ENCODE measurements at places on chromosomes 6 and 20.

GRCh38 chr20:44969300-44969894, 3.1 kb downstream of the STK4 start:
- no peak for DNase-seq

DNA sequence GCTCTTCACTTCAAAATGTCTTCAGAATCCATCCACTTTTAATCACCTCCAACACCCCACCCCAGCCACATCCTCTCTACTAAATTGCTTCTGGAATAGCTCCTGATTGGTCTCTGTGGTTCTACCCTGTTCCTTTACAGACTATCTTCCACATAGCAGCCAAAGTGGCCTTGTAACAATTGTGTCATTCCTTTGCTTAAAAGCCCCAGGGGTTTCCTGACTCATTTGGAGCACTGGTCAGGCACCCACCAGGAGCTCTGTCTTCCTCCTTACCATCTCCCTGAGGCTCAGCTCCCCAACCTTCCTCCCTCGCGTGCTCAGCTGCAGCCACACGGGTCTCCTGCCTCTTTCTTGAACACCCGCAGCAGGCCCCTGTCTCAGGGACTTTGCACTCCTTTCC, 126.8 kb downstream of the HIVEP1 start:
- no peak for DNase-seq

DNA sequence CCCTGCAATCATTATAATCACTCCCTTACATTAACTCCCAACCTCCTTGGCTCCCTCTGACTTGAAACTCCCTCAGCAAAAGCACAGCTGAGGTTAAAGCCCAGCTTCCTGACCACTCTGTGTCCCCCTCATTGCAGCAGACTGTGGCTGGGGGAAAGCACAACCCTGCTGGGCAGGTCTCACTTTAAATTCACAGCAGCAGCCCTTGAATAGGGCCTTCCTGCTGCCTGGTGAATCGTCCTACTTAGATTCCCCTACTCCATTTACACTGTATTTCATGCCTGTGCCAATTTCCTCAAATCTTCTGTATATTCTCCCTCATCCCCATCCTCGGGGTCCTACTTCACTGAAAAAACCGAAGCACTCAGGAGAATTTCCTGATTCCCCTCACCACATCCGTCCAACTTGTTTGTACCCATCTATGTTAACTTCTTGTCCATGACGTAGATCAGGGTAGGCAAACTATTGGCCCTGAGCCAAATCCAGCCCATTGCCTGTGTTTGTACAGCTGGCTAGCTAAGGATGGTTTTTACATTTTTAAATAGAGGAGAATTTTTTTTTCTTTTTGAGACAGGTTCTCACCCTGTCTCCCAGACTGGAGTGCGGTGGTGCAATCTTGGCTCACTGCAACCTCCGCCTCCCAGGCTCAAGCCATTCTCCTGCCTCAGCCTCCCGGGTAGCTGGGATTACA, 31.5 kb upstream of the GCM1 start:
- DNase-seq, result no peak

- DNase-seq, result no peak
Measured at GRCh38 chr6:136341967-136342366, 52.3 kb upstream of the BCLAF1 start.

DNA sequence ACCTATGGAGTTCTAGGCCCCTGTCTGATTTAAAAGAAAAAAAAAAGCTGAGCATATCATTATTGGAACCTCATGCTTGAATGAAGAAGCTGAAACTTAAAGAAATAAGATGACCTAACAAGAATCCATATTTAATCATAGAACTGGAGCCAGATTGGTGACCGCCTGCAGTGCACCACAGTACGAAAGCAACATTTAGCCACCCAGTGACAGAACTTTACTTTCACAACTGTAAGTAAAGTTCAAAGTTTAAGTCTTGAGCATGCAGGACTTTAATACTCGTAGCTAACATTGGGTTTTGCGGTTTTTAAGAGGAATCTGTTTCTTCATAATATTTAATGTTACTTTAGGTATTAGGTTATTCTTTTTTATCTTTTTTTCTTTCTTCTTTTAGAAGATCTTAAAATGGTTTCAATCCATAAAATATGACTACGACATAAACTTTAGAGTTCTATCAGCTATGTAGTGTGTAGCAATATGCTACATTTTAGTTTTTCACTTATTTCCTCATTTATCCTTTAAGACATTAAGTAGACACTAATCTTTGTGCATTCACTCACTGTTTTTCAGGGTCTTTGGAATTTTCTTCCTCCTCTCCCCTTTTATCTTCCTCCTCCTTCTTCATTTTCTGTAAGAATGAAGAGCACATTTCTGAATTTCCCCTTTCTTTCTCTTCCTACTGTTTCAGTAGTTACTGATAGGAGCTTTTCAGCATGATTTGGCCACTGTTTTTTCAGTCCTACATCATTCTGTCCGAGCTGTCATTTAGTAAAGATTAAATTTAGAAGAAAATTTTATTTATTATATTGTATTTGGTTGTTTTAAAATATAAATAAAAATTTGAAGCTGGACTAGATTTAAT, 514.1 kb downstream of the GRIK2 start:
- no peak for DNase-seq

DNA sequence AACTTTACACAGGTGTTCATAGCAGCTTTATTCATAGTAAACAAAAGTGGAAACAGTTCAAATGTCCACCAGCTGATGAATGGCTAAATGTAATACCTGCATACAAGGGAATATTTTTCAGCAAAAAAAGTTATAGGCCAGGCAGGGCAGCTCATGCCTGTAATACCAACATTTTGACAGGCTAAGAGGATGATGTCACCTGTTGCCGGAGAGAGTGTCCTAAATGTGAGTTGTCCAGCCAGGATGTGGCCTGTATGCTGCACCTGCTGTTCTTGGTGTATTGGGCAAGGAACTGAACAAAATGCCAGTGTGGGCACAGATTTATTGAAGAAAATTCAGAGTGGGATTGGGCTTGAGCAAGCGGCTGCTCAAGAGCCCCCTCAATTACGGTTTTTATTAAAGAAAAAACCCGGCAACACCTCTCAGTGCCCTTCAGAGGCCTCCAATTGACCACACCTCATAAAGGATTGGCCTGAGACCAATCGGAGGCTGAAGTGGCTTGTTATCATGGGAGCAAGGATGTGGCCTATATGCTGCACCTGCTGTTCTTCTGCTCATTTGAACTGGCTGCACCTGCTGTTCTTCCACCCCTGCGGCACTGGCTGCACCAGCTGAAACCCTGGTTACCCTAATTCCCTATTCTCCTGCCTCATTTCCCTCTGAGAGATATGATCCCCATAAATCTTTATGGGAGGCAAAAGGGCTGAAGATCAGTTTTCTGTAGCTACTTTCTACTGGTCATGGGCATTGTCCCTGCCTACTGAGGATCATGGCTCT, 164.3 kb upstream of the PROKR2 start:
- DNase-seq, result no peak

DNA sequence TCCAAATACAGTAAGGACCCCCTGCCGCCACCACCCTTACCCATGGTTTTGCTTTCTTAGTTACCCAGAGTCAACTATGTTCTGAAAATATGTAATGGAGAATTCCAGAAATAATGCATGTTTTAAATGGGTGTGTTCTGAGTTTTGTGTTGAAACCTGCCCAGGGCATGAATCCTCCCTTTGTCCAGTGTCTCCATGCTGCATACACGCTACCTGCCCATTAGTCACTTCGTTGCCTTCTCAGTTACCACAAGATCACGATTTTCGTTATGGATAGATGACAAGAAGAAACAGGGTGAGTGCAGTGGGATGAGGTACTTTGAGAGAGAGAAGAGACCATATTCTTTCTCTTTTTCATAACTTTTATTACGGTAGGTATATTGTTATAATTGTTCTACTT, 10.6 kb downstream of the FARS2 start:
- no peak for DNase-seq

- no peak for DNase-seq
Measured at GRCh38 chr6:41228616-41229015, 467 bp downstream of the TREML4 start.

- no peak for DNase-seq
Measured at GRCh38 chr6:1872649-1873131, 263.0 kb downstream of the FOXC1 start.

DNA sequence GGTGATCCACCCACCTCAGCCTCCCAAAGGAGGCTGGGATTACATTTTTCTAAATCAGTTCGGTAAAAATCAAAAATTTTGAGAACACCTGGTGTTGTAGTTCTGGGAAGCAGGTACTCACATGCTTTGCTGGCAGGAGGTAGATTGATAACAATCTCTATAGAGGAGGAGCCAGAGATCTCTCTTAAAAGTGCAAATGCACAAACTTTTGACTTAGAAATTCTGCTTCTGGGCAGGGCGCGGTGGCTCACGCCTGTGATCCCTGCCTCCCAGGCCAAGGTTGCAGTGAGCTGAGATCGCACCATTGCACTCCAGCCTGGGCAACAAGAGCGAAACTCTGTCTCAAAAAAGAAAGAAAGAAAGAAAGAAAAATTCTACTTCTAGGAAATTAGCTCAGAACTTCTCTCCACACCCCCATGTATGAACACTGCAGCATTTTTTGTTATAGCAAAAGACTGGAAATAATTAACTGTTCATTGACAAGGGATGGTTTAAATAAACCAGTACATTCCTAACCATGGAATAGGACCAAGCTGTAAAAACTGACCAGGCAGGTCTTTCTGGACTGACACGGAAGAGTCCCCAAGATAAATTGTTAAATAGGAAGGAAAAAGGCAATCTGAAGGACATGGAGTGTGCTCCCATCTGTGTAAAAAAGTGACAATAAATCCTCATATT, 14.4 kb upstream of the TRIB3 start:
- no peak for DNase-seq

GRCh38 chr6:92216717-92217116, 1202.6 kb downstream of the EPHA7 start:
- no peak for DNase-seq

DNA sequence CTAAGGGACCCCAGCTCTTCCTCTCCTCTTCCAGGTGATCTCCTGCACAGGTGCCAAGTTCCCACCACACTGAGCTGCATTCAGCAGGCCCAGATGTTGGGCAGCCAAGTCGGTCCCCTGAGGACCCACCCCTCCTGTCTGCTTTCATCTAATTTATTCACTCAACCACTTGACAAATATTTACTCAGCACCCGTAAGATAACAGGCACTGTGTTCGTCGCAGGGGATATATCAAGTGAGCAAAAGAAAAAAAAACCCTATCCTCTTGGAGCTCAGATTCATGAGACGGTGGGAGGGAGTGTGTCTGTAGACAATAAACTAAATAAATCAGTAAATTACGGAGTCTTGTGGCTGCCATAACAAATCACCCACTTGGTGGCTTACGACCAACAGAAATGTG, 143.6 kb downstream of the MRPL14 start:
- DNase-seq, result no peak

- DNase-seq, result no peak
Measured at GRCh38 chr6:73062130-73062529, 163.2 kb downstream of the KHDC1L start.

- DNase-seq, result no peak
Measured at GRCh38 chr20:38239441-38239840, 21.1 kb downstream of the KIAA1755 start.

DNA sequence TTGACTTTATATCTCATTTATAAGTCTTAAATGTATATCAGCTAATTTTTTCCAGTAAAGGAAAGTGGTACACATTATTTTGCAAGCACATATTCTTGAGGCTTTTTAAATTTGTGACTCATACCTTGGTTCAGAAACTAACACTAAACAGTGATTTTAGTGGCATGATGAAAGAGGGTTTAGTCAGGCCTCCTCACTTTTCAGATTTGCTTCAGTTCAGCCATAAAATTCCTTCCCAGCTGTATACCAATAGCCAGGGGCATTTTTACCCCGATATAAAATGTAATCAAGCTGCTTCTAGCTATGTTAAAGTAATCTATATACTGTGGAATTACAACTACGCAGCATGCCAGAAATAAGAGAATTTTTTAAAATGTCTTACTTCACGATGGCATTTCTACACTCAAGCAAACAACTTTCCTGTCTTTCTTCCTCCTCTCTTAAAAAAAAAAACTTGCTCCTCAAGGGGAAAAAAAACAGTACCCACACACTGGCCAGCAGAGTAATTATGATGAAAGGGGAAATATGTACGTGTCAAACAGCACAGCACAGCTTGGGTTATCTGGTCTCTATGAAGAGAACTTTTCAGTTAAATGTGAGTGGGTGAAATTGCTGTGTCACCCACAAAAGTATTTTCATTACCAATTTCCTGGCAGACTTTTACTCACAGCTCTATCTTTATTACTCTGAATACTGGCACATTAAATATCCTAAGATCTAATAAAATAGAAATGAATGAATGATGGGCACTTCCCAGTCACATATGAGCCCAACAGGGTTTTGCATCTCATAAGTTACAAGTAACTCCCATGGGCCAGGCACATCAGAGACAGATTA, 244.8 kb upstream of the TENT5A start:
- DNase-seq, result no peak

DNA sequence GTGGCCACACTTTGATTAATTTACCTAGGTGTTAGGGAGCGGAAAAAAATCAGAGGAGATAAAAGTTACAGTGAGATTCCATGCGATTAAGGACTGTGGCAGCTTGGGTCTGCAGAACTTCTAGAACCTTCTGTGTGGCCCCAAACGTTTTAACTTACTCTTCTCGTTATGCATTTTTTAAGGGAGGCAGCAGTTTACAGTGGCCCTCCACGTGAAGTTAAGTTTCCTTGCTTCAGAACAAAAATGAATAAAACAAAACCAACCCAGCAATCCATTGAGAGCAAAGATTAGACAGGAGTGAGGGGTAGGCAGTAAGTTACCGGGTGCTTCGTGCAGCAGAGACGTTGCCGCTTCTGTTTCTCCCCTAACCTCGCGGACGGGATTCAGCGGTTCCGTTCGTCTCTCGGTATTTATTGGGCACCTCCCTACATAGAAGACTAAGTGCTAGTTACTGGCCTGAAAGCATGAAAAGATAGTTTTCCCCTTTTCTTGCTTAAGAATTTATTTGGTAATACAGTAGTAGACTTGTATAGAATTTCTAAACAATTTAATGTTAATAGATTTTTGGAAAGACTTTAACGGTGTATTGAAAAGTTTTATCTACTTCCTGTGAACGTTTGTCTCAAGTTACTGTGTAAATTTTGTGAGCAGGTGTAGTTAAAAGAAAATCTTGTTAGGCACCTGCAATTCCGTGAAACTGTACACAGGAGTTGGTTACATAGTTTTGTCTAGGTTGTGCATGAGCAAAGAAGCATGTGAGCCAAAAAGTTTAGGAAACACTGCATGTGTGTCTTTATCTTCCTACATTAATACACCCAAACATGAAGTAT, 1.1 kb downstream of the BAG2 start:
- no peak for DNase-seq

- no peak for DNase-seq
Measured at GRCh38 chr6:72250664-72251063, 364.3 kb downstream of the RIMS1 start.

- no peak for DNase-seq
Measured at GRCh38 chr20:37123441-37123840, 27.6 kb upstream of the RBL1 start.

DNA sequence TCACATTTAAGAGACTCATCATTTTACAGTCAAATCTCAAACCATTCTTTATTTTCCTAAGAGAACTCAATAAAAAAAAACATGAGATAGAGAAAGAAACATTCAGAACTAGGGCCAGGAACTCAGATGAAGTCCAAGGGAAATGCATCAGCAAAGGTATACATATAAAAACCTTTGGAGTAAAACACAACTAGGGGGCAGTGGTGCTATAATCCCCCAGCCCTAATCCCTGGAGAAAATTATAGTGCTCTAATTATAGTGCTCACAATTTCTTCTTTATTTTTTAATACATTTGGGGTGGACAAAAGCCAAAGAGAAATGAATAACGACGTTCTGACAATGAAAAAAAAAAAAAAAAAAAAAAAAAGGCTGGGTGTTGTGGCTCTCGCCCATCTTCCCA, 100.6 kb upstream of the EMILIN3 start:
- DNase-seq, result no peak

GRCh38 chr20:34703424-34704176, 544 bp upstream of the TP53INP2 start:
- DNase-seq, result no peak

Measured in stimulated activated CD4-positive, alpha-beta T cell treated with anti-CD3 and anti-CD28 coated beads, Interleukin-1b, Interleukin-23, amount 100 ng/mL, for 4 hours (primary cell).